ENCODE measurements at places on chromosomes 7 and 10. TPM values are rescaled to one million over a fixed set of nuclear protein-coding genes. Genes with fewer than 3 reads are reported as not detected.
A peak's percentile ranks its signal among the peaks of the same experiment; 100 is the strongest.

DNA sequence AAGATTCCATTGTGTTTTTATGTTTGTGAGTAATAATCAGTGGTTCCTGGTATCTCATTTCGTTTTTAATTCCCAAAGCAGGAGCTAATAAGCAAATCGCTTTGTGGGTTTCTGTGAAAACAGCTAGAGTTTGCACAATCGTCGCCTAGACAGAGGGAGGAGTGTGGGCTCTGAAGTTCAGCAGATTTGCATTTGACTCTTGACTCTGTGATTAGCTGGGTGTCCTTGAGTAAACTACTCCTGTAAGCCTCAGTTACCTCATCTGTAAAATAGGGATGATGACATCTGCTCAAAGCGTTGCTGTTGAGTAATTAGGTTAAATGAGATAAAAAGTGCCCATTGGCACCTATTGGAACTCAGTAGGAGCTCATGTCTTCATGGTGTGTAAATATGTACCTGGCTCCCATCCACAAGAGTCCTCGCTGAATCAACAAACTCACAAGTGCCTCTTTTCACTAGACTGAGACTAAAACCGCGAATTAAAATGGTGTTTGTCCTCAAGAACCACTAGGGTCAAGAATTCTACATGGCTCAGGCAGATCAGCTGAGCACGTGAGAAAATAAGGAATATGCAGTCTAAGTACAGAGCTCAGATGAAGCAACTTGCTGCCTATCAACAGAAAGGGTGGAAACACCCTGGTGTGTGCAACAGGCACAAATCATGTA, 385.8 kb upstream of the C7orf33 start:
- no peaks in the 10 kb centered on the region for H3K27me3 ChIP-seq
- H3K4me3 ChIP-seq, result no peak overlapping the region
- no peak overlapping the region for H3K27ac ChIP-seq
- DNase-seq, result no peak
- no peaks in the 10 kb centered on the region for H3K36me3 ChIP-seq
- H3K4me1 ChIP-seq, result no peaks in the 10 kb centered on the region

GRCh38 chr10:77626266-77626935, 11.2 kb downstream of the KCNMA1 start:
- H3K4me3 ChIP-seq, result no peak overlapping the region
- peaks cover 74% of the 10 kb centered on the region for H3K4me1 ChIP-seq
- no peaks in the 10 kb centered on the region for H3K27me3 ChIP-seq
- peak overlapping the region; percentile 65 for H3K27ac ChIP-seq

Gene SPDYE16
- not detected for total RNA-seq

Gene GNGT1
- not detected for total RNA-seq

DNA sequence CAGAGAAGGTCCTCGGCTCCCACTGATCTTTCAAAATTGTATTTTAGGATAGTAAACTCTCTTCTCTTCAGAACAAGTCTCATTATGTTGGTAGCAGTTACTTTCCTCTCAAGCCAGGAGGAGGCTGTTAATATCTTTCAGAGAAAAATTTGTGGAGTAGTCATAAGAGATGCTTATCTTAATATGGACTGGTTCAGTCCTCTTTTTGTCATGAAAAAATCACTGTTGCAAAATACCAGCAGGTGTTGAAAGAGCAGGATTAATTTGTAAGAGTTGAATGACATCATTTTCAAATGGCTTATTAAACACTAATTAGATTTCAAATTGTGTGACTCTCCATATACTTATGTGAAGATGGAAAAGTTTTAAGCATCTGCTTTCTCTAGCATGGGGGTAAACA, 662.5 kb downstream of the POM121L12 start:
- H3K27me3 ChIP-seq, result no peaks in the 10 kb centered on the region
- no peak for DNase-seq
- H3K27ac ChIP-seq, result no peak overlapping the region
- no peaks in the 10 kb centered on the region for H3K4me1 ChIP-seq
- no peak overlapping the region for H3K4me3 ChIP-seq
- H3K36me3 ChIP-seq, result no peaks in the 10 kb centered on the region

Gene NET1
- 11.3 TPM for total RNA-seq

DNA sequence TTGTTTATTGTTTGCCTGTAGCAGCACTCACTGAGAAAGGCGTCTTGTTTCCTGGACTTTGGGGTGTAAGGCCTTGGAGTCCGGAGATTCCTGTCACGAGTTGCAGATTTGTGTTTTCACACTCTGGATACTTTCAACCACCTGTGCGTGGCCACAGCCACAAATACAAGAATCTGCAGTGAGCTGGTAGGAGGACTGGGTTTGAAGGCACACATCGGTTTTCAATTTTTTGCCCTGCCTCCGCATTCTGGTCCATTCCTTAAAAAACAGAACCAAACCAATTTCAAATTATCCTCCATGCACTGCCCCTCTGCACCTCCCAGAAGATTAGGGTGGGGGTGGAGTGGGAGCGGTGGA, 619 bp downstream of the EXOC4 start:
- H3K36me3 ChIP-seq, result peaks cover 2% of the 10 kb centered on the region
- DNase-seq, result no peak
- H3K27me3 ChIP-seq, result no peaks in the 10 kb centered on the region
- peak overlapping the region; percentile 96 for H3K27ac ChIP-seq
- peak overlapping the region; percentile 93 for H3K4me3 ChIP-seq

DNA sequence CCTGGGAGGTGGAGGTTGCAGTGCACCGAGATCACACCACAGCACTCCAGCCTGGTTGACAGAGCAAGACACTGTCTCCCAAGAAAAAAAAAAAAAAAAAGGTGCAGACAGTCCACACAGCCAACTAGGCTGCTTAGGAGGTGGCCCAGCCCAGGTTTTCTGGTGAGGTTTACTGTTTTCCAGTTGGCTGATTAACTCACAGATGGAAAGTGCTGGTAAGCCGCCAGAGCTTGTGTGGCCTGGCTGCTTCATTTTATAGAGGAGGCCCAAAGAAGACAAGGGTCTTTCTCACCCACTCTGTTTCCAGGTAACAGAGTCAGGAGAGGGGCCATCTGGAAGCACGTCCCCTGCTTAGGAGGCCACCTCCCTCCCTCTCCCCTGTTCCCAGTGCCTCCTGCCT, 6.2 kb downstream of the RHBDD2 start:
- H3K4me1 ChIP-seq, result peaks cover 16% of the 10 kb centered on the region
- no peak overlapping the region for H3K4me3 ChIP-seq
- H3K36me3 ChIP-seq, result peaks cover 33% of the 10 kb centered on the region
- no peak overlapping the region for H3K27ac ChIP-seq
- DNase-seq, result no peak
- no peaks in the 10 kb centered on the region for H3K27me3 ChIP-seq

GRCh38 chr7:158368449-158368848, 219.2 kb downstream of the PTPRN2 start:
- H3K27ac ChIP-seq, result no peak overlapping the region
- no peaks in the 10 kb centered on the region for H3K36me3 ChIP-seq
- DNase-seq, result no peak
- H3K4me1 ChIP-seq, result no peaks in the 10 kb centered on the region

Gene SFRP5
- total RNA-seq, result not detected

DNA sequence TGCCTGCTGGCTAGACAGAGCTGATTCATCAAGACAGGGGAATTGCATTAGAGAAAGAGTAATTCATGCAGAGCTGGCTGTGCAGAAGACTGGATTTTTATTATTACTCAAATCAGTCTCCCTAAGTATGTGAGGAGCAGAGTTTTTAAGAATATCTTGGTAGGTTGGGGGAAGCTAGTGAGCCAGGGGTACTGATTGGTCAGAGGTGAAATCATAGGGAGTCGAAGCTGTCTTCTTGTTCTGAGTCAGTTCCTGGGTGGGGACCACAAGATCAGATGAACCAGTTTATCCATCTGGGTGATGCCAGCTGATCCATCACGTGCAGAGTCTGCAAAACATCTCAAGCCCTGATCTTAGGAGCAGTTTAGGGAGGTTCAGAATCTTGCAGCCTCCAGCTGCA, 39.8 kb downstream of the FOXI2 start:
- H3K27ac ChIP-seq, result no peak overlapping the region
- no peaks in the 10 kb centered on the region for H3K27me3 ChIP-seq
- H3K4me1 ChIP-seq, result no peaks in the 10 kb centered on the region
- H3K36me3 ChIP-seq, result no peaks in the 10 kb centered on the region

GRCh38 chr7:20601121-20601520, 14.3 kb upstream of the ABCB5 start:
- no peak for DNase-seq
- peaks cover 8% of the 10 kb centered on the region for H3K27me3 ChIP-seq
- no peak overlapping the region for H3K27ac ChIP-seq
- H3K36me3 ChIP-seq, result no peaks in the 10 kb centered on the region
- no peaks in the 10 kb centered on the region for H3K4me1 ChIP-seq

- H3K36me3 ChIP-seq, result no peaks in the 10 kb centered on the region
- H3K4me3 ChIP-seq, result no peak overlapping the region
- H3K27ac ChIP-seq, result no peak overlapping the region
- no peaks in the 10 kb centered on the region for H3K27me3 ChIP-seq
- H3K4me1 ChIP-seq, result no peaks in the 10 kb centered on the region
Measured at GRCh38 chr7:141837683-141838082, 3.6 kb downstream of the PRSS37 start.

- no peak overlapping the region for H3K27ac ChIP-seq
- H3K36me3 ChIP-seq, result no peaks in the 10 kb centered on the region
- peaks cover 7% of the 10 kb centered on the region for H3K27me3 ChIP-seq
- peaks cover 23% of the 10 kb centered on the region for H3K4me1 ChIP-seq
Measured at GRCh38 chr7:131861620-131862346, 305.4 kb upstream of the PODXL start.

Gene PLEKHS1
- total RNA-seq, result 0.11 TPM

- peaks cover 16% of the 10 kb centered on the region for H3K4me1 ChIP-seq
- no peak overlapping the region for H3K4me3 ChIP-seq
- no peak overlapping the region for H3K27ac ChIP-seq
- no peaks in the 10 kb centered on the region for H3K36me3 ChIP-seq
- DNase-seq, result peak; percentile 82
Measured at GRCh38 chr10:132064082-132064755, 1.5 kb upstream of the JAKMIP3 start.

GRCh38 chr10:121165276-121165675, 314.1 kb downstream of the WDR11 start:
- no peaks in the 10 kb centered on the region for H3K4me1 ChIP-seq
- H3K4me3 ChIP-seq, result no peak overlapping the region
- H3K27ac ChIP-seq, result no peak overlapping the region
- peaks cover 3% of the 10 kb centered on the region for H3K27me3 ChIP-seq
- DNase-seq, result no peak
